ENCODE measurements at places on chromosomes 2 and 18.

GRCh38 chr2:204504594-204504993 lies 40.7 kb upstream of the PARD3B start:
- no peak for DNase-seq

DNA sequence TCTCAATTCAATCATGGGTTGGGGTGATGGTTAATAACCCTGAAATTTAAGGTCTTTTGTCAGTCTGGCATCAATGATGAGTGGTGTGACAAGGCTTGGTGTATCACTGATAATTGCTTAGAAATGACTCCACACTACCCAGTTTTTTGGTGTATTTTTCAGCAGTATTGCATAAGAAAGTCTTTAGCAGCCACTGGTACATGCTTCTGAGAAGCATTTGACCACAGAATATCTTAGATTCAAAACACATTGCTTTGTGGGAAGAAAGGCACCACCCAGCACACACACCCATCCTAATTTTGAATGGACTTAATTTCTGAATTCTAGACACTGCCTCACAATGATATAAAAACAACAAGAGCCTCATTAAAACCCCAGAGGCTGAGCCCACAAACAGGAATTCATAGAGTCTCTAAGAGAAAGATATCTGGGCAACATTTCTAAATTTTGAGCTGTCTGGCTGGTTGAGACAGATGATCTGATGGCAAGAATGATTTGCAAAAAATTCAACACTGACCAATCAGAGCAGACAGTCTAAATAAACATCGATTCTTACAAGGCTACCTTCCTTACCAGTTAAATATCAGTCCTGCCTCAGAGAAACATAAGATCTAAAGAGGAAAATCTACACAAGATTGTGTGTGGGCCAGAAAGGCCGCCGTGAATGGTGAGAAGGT lies 114.7 kb upstream of the CYP1B1 start:
- no peak for DNase-seq

DNA sequence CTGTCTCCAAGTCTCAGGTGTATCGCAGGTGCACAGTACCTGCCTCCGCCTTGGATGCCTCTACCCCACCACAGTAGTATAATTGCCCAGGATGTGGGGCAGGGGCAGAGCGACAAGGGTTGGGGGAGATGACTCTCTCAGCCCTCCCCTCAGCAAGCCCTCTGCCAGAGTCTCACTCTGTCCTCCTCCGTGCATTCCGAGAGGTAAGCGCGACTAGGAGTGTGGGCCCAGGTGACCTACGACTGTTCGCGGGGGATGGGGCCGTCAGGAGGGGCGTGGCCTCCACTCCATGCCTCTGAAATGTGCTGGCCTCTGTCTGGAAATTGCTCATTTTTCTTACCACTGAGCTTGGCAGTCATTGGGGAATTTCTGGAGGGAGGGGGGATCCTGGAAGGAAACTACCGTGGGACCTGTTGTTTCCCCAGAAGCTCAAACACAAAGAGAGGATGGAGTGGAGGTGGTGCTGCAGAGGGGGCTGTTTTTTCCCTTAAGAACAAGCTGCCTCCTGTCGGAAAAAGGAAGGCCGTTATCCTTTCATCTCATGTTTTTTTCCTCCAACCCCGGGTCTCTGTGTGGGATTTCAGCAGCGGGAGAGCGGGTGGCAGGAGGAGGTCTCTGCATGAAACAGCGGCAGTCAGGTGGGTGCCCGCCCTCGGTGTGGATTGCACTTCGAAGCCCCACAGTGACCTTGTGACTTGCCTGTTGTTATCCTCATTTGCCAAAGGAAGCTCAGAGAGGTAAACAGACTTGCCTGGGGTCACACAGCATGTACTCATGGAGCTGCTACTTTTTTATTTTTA lies 13.0 kb upstream of the RALB start:
- no peak for DNase-seq

- DNase-seq = no peak
These were observed 99.5 kb downstream of the MRO start for GRCh38 chr18:50720325-50720674.

- no peak for DNase-seq
These were observed 137.3 kb downstream of the RNF152 start for GRCh38 chr18:61755555-61755954.

GRCh38 chr2:12796657-12797056 lies 79.9 kb downstream of the TRIB2 start:
- DNase-seq = no peak

GRCh38 chr2:234869164-234869563 lies 82.7 kb upstream of the SH3BP4 start:
- no peak for DNase-seq

- DNase-seq = no peak
These were observed 347.1 kb downstream of the CLIP4 start for GRCh38 chr2:29462293-29462692.

GRCh38 chr2:25000503-25001324 lies 29.0 kb upstream of the DNAJC27 start:
- no peak for DNase-seq
